ENCODE measurements at places on chromosomes 6 and 20.

GRCh38 chr6:106045077-106045476 is 41.1 kb upstream of the PRDM1 start:
- no peak for DNase-seq

- DNase-seq, result no peak
Observed at GRCh38 chr6:91781946-91782345, 1195.1 kb upstream of the MAP3K7 start.

DNA sequence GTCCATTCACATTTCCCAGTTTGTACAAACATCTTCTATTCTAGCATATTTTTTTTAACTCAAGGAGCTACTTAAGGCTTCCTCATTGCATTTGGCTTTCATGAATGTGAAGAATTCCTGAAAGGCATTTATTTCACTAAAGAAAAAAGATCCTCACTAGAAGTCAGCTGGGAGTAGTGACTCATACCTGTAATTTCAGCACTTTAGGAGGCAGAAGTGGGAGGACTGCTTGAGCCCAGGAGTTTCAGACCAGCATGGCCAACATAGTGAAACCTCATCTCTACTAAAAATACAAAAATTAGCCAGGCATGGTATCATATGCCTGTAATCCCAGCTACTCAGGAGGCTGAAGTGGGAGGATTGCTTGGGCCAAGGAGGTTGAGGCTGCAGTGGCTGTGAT is 30.9 kb upstream of the XRN2 start:
- no peak for DNase-seq

GRCh38 chr6:165695722-165696515 is 32.9 kb upstream of the PDE10A start:
- DNase-seq, result no peak

DNA sequence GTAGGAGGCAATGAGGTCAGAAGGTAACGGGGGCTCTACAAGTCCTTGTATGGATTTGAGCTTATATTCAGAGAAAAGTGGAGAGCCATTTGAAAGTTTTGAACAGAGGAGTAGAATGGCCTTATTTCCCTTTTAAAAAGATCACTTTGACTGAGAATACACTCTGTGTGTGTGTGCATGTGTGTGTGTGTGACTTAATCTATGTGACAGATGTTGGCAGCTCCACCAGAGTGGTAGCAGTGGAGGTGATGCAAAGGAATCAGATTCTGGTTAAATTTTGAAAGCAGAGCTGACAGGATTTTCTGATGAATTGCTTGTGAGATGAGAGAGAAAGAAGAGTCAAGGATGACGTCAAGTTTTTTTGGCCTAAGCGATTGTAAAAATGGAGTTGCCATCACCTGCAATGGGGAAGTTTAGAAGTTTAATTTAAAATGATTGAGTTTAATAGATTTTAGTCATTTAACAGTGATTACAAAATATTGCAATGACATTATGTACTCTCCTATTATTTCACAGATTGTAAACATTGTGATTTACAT is 172.2 kb upstream of the HEY2 start:
- DNase-seq, result no peak

- DNase-seq, result no peak
Observed at GRCh38 chr20:62581806-62582205, 60.5 kb upstream of the SLCO4A1 start.

Measured in chondrocyte (in vitro differentiated cells).